ENCODE measurements at places on chromosomes 1 and 21.

DNA sequence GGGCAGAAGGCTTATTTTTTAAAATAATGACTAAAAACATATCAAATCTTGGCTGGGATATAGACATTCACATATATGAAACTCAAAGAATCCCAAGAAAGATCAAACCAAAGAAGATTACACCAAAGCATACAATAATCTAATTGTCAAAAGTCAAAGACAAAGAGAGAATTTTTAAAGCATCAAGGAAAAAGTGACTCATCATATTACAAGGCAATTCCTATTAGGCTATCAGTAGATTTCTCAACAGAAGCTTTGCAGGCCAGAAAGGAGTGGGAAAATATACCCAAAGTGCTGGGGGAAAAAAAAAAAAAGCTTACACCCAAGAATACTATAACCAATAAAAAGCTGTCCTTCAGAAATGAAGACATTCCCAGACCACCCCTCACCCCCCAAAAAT lies 375.6 kb downstream of the BRINP2 start:
- DNase-seq: no peak

GRCh38 chr1:160619742-160620277 lies 27.0 kb downstream of the SLAMF1 start:
- no peak for DNase-seq

DNA sequence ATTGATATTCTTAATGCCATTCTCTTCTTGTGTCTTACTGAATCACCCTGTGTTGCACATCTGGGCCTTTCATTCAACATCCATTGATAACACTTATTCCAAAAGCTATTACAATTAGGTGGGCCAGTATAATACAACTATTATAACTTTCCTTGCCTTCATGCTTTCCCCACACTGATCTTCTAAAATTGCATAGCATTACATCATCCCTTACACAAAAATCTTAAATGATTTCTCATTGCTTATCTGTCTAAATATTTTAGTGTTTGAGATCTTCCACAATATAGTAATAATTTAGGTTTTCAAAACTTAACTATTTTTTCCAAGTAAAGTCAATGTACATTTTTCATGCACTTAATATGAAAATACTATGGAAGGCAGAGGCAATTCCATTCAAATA lies 1634.1 kb downstream of the PLA2G4A start:
- no peak for DNase-seq

- DNase-seq: peak; percentile 94
Measured at GRCh38 chr1:42966688-42967612, 8.3 kb upstream of the SLC2A1 start.

GRCh38 chr1:58652651-58653184 lies 47.1 kb downstream of the MYSM1 start:
- peak; percentile 77 for DNase-seq

GRCh38 chr1:65235867-65236805 lies 73.2 kb upstream of the DNAJC6 start:
- peak; percentile 69 for DNase-seq

GRCh38 chr1:187842406-187843165 lies 1013.8 kb downstream of the PLA2G4A start:
- peak; percentile 39 for DNase-seq

DNA sequence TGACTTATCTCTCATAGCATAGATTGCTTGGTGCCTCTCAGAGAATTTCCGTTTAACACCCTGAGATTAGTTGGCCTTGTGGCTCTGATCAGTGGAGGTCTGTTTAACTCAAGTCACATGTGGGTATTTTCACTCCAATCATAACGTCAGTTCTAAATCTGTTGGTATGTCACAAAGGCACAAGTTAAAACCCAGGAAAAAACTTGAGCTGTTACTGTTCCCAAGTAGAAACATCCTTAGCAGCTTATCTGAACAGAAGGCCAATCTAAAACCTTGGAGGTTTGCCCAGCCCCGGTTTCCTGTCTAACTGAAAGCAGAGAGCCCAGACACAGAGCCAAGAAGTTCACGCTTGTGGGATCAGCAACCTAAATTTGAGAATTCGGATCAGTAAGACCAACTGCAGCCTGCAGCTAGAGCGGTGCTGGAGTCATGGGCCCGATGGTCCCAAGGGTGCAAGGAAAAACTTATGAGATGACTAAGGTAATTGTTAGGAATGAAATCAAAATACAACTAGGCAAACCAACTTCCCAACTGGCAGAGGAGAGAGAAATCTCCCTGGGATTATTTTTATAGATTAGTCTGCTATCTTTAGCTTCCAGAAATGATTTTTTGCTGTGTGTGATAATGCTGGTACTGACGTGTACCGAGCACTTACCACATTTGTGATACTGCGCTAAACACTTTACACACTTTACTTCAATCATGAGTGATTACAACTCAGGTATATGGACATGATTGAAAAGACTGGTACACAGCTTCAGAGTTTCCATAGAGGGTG lies 90.2 kb upstream of the C1orf21 start:
- DNase-seq: peak; percentile 39
